Kidney epithelial cell (primary cell): ENCODE measurements at places on chromosomes 11 and 22.

GRCh38 chr22:29266564-29267461, 968 bp downstream of the RHBDD3 start:
- no peak for DNase-seq

- no peak for DNase-seq
Observed at GRCh38 chr11:77821349-77821851, 456 bp downstream of the AAMDC start.

DNA sequence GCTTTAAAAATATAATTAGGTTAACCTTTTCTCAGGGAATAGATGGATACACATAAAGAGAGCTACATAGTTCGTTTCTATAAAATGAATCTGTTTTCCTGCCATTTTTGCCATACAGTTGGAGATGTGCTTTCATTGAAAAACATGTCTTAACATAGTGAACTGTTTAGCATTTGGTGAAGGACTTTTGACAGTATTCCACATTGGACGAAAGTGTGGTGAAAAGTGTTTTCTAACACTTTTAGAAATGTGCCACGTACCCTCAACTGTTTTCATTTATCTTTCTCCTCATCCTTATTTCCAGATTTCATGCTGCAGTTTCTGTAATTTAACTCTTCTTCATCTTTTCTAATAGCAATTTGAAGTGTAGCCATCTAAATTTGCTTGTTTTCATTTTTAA, 249.1 kb upstream of the MTNR1B start:
- no peak for DNase-seq

GRCh38 chr22:24532075-24532474, 22.9 kb downstream of the GUCD1 start:
- no peak for DNase-seq

DNA sequence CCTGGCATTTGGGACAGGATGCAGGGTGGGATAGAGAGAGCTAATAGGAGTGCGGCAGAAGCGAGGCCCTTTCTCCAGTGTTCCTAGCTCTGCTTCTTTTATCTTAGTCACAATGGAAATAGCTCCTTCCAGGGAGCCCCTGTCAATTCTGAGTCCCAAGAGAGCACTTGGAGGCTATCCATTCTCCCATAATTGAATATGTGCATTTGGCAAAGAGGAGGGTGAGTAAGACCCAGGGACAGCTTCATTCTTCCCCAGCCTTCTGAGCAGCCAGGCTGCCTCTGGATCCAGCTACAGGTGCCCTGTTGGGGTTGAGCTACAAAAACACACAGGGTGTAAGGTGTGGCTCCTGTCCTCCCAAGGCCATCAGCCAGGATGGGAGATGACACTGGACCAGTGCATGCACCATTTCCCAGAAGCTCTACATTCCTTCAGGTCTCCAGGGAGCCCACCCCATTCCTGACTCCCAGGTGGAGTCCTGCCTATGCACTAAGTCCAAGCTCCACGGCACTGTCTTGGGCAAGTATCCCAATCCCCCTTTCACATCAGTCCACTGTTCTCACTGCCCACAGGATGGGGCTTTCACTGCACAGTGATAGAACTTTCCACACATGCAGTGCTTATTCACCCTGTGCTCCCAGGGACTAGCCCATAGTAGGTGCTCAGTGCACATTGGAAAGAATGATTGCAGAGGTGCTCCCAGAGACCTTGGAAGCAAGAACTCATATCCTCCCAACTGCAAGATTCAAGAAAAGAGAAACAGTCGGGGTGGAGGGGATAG, 6.2 kb downstream of the MS4A10 start:
- no peak for DNase-seq

DNA sequence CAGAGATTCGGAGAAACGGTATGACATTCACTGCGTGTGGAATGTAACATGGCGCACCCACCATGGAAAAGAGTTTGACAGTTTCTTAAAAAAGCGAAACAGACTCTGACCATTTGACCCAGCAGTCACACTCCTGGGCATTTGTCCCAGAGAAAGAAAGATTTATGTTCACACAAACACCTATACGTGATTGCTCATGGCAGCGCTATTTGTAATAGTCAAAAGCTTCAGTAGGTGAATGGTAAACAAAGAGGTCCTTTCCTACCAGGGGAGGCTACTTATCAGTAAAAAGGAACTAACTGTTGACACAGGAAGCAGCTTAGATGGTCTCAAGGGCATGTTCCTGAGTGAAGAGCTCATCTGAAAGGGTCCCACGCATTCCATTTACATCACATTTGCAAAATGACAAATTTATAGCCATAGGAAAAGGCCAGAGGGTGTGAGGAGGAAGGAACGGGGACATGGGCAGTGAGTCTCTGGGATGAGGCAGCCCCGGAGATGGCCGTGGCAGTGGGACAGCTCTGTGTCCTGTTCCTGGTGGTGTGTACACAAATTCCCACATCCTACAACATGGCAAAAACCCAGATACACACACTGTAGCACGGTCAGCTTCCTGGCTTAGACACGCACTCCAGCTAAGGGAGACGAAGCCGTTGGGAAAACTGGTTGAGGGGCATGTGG, 14.6 kb upstream of the KRTAP5-6 start:
- DNase-seq = no peak

DNA sequence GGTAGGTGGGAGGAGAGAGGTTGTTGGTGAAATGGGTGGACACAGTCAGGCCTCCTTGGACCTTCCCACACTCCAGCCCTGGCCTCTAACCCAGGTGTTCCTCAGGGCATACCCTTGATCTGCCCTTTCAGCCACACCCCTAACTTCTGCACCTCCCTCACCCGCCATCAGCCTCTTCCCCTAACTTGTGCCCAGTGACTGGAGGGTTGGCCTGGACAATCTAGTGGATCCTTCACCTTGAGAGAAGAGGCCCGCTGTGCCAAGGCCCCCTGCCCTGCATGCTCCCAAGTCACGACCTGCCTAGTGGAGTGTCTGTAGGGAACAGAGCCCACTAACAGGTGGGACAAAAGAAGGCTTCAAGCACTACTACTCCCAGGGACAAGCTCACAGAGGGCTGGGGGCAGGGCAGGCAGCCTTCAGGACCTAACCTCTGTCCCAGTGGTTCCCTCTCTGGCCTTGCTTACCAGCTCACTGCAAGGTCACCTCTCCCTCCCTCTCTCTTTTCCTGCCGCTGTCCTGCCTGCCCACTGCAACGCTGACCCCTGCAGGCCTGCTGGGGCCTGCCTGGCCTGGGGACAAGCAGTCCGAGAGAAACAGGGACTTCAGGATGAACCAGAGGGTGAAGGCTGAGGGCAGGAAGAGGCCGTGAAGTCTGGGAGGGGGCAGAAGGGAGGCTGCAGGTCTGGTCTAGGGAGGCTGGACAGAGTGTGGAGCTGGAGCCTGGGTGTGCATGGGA, 3.3 kb downstream of the SYT7 start:
- no peak for DNase-seq

DNA sequence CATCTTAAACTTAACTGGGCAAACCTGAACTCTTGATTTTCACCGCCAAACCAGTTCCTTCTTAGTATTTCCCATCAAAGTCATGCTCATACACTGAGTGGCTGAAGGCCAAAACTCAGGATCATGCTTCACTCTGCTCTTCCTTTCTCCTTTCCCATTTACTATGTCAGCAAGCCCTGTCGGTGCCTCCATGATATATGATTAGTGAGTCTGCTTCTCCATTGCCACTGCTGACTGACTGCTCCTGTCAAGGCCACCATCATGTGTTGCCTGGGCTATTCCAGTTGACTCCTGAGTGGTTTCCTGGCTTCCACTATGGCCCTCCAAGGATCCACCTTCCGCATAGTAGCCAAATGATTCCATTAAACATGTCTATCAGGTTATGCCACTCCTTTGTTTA, 42.8 kb upstream of the AMPD3 start:
- DNase-seq = no peak
